ENCODE measurements at places on chromosomes 13 and 19. TPM values are rescaled to one million over a fixed set of nuclear protein-coding genes. Genes with fewer than 3 reads are reported as not detected.

DNA sequence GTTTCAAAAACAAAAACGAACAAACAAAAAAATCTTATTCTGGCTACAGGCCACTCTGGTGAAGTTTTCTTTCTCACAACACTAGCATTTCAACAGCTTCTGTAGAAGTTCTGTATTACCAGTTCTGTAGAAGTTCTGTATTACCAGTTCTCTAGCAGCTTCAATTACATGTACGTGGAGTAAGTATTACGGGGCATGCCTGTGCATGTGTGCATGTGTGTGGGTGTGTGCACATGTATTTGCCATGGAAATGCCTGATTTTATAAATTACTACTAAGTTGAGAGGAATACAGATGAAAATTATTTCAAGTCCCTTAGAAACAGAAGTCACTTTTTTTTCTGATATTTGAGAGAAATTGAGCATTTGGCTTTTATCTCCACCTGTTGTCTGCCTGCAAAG, 414.2 kb downstream of the FOXO1 start:
- DNase-seq = no peak

DNA sequence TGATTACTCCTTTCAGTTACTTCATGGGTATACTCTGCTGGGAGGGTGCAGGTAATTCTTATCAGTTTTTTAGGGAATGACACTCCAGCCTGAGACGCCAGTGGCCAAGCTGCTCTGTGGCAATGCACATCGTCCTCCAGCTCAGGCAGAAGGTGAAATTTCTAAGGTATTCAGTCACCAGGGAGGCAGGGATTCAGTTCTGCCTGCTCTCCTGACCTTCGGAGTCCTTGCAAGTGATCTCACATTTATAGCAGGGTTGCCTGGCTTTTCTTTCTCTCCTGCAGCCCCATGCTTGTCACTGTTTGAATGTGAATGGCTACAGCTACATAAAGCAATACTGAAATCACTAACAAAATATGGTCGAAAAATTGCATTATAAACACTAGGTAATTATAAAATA, 1447.5 kb downstream of the EFNB2 start:
- no peak for DNase-seq

DNA sequence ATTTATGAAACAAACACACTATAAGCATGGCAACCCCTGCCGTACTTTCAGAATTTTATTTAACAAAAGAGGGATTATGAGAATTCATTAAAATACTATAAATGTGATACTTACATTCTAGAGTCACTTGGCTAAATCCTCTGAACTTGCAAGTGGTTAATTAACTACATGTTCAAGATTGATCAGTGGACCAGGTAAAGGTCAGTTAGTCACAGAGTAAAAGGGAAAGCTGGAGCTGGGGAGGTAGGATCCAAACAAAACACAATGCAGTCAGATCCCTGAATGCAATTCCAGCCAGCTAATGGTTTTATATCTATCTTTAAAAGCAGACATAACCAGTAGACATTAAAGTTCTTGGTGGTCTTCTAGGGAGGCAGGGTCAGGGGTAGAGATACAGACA, 270.5 kb downstream of the DIAPH3 start:
- no peak for DNase-seq

- no peak for DNase-seq
These were observed 417.6 kb upstream of the PCDH20 start for GRCh38 chr13:61833228-61833627.

- DNase-seq = no peak
These were observed 4.6 kb downstream of the GNA11 start for GRCh38 chr19:3098515-3099346.

ELSPBP1 gene
- not detected for polyA plus RNA-seq

OR7D2 gene
- polyA plus RNA-seq = not detected

TUBB4A gene
- 12.1 TPM for polyA plus RNA-seq

CEACAM8 gene
- polyA plus RNA-seq = not detected

Measured in GM12878 (cell line).